Esophagus mucosa (tissue), 1 donor: ENCODE measurements at places on chromosomes 13 and 19. TPM values are rescaled to one million over a fixed set of nuclear protein-coding genes. Genes with fewer than 3 reads are reported as not detected.

PTPRS gene
- 38.7 TPM for total RNA-seq

CEACAM4 gene
- total RNA-seq: 0.24 TPM

USP12 gene
- 7.1 TPM for total RNA-seq

RAB11B gene
- 52.4 TPM for total RNA-seq

YJEFN3 gene
- 1.00 TPM for total RNA-seq

IQCN gene
- total RNA-seq: 0.56 TPM

C1QTNF9B gene
- not detected for total RNA-seq

PSG2 gene
- total RNA-seq: not detected

ZNF614 gene
- 3.6 TPM for total RNA-seq

ZIC2 gene
- total RNA-seq: 0.04 TPM

KRTDAP gene
- 338 TPM for total RNA-seq

ATP11A gene
- 16.7 TPM for total RNA-seq
